ENCODE measurements at places on chromosomes 3 and 15. TPM values are rescaled to one million over a fixed set of nuclear protein-coding genes. Genes with fewer than 3 reads are reported as not detected.

GRCh38 chr15:64412216-64412615, 24.6 kb downstream of the TRIP4 start:
- DNase-seq = no peak

DNA sequence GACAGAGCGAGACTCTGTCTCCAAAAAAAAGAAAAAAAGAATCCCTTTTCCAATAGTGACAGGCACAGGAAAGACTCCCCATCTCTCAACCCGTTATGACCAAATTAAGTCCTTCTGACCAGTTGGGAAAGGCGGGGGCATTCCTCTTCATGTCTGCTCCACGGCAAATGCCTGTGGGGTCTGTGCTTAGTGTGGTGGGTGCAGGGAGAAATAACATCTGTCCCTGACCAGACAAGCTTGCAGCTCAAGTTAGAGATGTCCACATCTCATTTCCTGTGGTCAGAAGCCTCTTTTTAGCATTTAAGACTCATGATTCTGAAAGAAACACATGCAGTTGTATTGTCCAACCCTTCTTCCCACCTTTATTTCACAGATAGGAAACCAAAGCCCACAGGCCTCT, 16.2 kb downstream of the PLA1A start:
- no peak for DNase-seq

DNA sequence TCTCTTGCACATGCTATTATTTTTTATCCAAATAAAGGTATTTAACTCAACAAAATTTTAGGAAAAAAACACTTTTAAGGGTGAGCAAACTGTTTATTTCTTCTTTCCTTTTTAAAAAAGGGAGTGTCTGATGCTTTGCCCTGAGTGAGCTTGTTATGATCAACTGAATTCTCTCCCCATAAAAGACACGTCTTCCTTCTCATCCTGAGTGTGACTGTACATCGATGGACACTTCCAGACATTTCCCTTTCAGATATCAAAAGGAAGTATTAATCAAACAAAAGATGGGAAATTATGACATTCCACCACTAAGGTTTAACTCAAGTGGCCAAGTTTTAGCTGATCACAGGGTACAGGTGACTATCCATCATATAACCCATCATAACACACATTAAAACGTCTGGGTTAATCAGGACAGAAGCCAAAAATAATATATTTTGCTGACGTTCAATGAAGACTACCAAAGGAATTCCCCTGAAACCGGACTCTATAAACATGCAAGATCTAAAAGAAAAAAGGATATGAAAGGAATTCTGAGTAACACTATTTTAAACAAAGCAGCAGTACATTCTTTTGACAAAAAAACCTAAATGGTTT, 354.8 kb downstream of the MECOM start:
- DNase-seq = no peak

Gene ADGRG7
- 2.7 TPM for total RNA-seq

DNA sequence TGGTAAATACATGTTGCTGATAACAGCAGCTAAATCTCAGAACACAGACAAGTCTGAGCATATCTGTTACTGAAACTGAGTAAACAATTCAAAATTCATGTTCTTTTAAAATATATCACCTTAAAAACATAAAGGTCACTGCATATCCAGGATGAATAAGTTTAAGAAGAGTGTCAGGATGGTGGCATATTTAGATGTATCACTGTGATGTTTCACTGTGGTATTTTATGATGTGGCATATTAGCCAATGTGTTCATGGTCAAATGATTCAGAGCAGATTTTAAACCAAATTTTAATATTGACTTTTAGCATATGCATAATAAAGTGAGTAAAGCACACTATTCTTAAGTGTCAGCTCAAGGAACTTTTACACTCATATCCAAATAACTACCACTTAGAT, 346.4 kb upstream of the DPPA4 start:
- DNase-seq = no peak

GRCh38 chr3:40178012-40178594, 131.4 kb upstream of the EIF1B start:
- no peak for DNase-seq

Gene GOLGA8N
- 3.1 TPM for total RNA-seq

Gene IL5RA
- not detected for total RNA-seq

Gene FETUB
- total RNA-seq = not detected
